ENCODE measurements at places on chromosomes 13 and 19.
A peak's percentile ranks its signal among the peaks of the same experiment; 100 is the strongest.

GRCh38 chr19:13887517-13887916, 10.6 kb downstream of the NANOS3 start:
- DNase-seq, result no peak

DNA sequence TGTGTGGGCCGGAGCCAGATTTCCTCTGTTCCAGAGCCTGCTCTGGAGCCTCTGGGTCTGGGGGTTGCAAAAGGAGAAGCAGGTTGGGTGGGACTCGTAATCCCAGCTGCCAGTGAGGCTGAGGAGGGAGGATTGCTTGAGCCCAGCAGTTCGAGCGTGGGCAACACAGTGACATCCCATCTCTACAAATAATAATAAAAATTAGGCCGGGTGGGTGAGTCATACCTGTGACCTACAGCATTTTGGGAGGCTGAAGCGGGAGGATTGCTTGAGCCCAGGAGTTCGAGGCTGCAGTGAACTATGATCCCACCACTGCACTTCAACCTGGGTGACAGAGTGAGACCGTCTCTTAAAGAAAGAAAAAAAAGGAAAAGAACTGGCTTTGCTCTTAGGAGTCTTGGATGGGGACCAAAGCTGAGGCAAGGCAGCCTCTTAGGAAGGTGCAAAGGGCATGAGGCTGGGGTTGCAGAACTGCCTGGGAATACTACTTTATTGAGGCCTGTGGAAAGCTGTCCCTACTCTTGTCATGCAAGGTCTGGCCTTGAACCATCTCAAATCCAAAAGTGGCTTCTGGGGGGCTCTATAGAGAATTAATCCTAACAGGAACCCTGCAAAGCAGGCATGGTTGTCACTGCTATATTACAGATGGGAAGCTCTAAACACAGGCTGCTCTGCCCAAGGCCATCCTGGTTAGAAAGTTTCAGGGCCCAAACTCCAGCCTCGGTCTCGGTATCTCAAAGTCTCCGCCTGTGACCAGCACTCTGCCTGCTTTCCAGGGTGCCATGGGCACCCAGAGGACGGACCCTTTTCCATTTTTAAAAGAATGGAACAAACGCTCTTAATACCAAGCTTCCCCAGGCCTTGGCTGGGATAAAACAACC, 880 bp upstream of the C19orf12 start:
- DNase-seq, result peak; percentile 5

DNA sequence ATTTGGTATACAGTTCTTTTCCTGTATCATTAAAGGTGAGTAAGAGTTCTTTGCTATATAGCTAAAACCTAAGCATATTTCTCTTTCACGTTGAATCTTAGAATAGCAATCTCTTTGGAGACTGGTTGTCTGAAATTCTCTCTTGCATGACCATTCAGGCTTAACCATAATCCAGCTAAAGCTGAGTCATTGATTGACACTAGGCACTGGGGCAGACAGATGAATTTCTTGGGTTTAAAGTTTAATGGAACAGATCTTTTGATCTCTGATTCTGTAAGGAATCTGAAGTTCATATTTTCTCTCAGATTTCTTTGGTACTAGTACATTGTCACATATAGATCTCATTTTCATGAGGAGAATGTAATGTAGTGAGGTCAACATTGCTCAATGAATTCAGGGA, 397.3 kb upstream of the MIR17HG start:
- no peak for DNase-seq

- DNase-seq, result no peak
Measured at GRCh38 chr13:112245989-112246388, 130.2 kb upstream of the SPACA7 start.

DNA sequence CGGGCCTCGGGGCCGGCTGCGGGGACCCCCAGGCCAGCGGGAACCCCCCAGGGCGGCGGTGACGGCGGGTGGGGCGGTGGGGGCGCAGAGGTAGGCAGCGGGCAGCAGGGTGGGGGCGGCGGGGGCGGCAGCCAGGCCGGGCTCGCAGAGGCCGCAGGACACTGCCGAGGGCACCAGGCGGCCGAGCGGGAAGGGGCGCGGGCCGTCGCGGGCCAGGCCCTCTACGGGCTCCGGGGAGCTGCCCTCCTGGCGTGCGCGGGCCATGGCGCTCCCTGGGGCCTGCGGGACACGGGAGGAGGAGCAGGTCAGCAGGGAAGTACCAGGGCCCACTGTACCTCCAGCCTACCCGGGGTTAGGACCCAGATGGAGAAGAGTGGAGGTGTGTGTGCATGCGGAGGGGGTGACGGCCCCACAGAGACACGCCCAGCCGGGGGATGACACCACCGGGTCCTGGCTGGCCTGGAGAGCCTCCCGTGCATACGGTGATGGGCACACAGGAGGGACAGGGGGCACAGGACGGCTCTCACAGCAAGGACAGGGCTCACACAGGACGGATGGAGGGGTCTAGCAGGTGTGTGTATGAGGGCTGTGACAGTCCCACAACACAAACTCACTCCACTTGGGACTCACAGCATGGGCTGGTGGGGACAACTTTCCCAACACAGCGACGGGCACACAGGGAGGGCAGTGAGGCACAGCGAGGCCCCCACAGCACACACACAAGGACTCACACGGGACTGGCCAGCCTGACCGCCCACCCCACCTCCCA, 2.6 kb downstream of the BBC3 start:
- no peak for DNase-seq

- no peak for DNase-seq
Measured at GRCh38 chr19:47479701-47480503, 4.1 kb downstream of the KPTN start.

DNA sequence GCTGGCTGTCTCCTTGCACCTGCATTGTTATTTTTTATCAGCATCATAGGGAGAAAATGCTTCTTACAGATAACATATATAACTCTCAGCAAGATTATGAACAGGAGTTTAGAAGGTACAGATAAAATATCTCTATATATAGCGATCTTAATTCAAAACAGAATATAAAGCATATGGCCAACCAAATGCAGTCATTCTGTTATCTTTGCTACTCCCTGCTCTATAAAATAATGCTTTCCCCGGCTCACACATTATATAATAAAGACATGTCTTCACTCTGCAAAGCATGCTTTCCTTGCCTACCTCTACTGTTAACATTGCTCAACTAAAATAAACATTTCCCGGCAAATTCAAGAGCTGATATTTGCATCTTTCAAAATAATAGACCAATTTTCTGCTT, 161.7 kb downstream of the FGF14 start:
- no peak for DNase-seq

DNA sequence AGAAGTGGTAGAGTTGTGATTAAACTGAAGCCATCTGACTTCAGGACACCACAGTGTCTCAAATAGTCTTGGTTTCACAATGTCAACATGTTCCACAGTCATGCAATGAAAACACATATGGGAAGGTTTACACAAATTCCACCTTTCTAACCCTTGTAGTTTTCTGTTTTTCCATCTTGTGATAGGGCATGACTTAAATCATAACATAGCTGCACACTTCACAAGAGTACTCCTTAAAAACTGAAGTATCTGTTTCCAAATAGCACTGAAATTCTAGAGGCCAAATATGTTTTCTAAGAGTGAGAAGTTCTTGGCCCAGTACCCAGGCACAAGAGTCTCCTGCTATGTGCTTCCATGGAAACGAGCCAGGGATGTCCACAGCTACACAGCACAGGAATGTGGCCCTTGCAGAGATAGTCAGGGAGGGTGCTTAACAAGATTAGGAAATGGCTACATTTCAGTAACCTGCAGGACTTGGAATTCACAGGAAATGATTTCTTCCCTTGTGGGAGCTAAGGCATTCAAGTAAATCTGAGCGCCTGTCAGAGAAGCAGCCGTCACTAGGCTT, 269.1 kb downstream of the NDFIP2 start:
- DNase-seq, result no peak

- DNase-seq, result no peak
Measured at GRCh38 chr13:69565334-69565733, 542.3 kb upstream of the ATXN8OS start.

GRCh38 chr13:70388935-70389334, 280.7 kb upstream of the KLHL1 start:
- DNase-seq, result no peak

DNA sequence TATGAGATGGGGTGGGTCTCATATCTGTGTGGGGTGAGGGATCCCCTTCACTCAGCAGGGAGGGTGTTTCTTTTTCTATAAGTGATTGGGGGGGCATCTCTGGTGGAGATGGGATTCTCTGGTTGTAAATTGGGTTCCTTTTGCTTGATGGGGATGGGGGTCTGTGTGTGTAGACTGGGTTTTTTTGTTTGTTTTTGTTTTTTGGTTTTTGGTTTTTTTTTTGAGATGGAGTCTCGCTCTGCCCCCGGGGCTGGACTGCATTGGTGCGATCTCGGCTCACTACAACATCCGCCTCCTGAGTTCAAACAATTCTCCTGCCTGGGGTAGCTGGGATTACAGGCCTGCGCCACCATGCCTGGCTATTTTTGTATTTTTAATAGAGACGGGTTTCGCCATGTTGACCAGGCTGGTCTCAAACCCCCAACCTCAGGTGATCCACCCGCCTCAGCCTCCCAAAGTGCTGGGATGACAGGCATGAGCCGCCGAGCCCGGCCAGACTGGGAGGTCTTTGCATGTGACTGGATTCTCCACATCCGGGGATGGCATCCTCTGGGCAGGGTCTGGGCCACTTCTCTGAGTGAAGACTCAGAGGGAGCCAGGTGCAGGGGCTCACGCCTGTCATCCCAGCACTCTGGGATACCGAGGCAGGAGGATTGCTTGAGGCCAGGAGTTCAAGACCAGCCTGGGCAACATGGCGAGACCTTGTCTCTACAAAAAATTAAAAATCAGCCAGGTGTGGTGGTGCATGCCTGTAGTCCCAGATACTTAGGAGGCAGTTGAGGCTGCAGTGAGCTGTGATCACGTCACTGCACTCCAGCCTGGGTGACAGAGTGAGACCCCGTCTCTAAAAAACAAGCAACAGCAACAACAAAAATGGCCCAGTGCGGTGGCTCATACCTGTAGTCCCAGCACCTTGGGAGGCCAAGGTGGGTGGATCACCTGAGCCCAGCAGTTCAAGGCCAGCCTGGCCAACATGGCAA, 799 bp downstream of the MYBPC2 start:
- DNase-seq, result no peak

- no peak for DNase-seq
Measured at GRCh38 chr13:43246382-43246781, 223.0 kb downstream of the DNAJC15 start.

GRCh38 chr13:110610955-110611595, 4.3 kb upstream of the NAXD start:
- no peak for DNase-seq

DNA sequence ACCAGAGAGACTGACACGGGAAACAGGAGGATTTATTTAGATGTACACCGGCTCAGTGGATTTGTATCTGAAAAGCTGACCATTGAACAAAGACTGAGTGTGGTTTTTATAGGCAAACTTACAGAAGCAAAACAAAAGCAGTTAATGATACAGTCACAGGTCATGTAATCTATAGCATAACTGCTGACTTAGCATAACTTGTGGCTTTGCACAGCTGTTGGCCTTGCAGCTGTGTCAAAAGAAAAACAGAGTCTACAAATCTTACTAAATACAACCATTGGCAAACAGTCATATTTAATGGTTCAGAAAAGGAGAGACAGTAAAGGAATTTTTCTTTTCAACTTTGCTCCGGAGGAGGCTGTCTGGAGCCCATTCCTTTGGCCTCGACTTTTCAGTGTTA, 2.3 kb upstream of the ILF3 start:
- no peak for DNase-seq

- DNase-seq, result no peak
Measured at GRCh38 chr13:113408562-113408961, 44.6 kb upstream of the GRTP1 start.

DNA sequence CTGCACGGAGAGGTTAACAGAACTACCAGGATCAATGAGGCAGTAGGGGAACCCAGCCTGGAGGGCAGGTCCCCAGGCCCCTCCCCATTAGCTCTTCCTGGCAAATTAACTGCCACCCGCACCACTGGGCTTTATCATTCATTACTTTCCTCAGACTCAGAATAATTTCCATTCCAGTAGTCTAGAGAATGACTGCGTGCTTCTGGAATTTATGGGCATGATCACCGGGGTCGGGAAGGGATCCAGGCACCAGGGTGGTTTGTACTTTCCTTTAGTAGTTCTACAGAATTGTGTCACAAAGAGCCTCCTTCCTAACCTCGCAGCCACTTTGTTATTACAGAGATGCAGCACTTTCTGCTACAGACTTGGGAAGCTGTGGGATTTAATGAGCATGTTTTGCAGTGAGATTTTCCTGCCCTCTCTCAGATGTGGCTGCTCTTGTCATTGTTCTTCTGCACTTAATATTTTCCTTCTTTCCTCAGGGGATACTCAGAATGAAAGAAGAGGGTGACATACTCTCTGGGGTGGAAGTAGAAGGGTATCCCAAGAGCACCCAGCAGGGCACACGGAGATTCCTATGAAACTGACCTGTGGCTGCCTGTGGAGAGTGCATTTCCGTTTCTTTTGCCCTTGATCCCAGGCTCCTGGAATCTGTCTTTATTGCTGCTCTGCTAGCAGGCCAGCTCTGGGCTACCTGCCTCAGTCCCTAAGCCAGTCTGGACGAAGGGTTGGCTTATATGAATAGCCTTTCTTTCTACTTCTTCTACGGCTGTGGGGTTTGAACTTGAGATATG, 285.0 kb upstream of the SLC10A2 start:
- no peak for DNase-seq

DNA sequence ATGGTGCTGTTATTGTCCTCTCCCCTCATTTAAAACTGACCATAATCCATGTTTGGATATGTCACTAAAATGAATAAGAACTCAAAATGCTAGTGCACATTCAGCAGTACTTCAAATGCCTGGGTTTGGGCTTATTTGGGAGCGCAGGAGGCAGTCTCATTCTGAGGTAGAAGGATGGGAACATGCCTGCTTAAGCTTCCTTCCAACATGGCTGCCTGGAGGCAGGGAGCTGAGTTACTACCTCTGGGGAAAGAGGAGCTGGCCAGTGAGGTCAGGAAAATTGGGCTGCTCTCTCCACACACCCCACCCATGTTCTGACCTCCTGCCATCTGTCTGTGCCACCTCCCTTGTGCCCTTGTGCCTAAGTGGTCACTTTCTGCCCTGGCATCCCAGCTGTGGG, 85.7 kb downstream of the PTPRS start:
- no peak for DNase-seq

DNA sequence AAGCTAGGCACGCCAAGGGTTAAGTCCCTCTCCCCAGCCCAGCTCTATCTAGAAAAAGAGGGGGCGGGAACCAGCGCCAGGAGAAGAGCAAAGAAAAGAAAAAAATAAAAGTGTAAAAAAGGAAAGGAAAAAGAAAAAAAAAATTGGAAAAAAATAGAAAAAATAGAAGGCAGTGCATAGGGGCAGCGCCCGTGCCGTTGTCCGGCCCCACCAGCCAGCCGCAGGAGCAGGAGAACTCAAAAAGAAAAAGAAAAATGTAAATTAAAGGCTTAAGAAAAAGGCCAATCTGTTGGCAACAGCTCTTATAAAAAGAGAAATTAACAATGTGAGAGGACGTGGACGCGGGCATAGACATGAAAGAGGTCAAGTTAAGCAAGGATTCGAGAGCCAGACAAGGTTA, 105.4 kb upstream of the ZNF98 start:
- no peak for DNase-seq

GRCh38 chr13:113875837-113876281, 12.0 kb upstream of the GAS6 start:
- no peak for DNase-seq

- DNase-seq, result no peak
Measured at GRCh38 chr19:51107406-51108065, 673 bp downstream of the CTU1 start.

GRCh38 chr13:50893211-50893852, 16.3 kb upstream of the RNASEH2B start:
- DNase-seq, result peak; percentile 48
